ENCODE measurements at places on chromosomes 5 and 9.

- no peak for DNase-seq
Observed at GRCh38 chr9:114851306-114851705, 45.5 kb upstream of the TNFSF15 start.

GRCh38 chr9:112174965-112175795 is at the start of gene SUSD1:
Gene SUSD1 (minus strand): TSS chr9:112175297. CDS start chr9:112175235, 62 bp downstream.
- peak; percentile 49 for DNase-seq

GRCh38 chr9:21901546-21901945 is 92.6 kb downstream of the CDKN2A start:
- DNase-seq = no peak

- DNase-seq = peak; percentile 33
Observed at GRCh38 chr5:153831973-153832372, 206.7 kb downstream of the FAM114A2 start.

Measured in KBM-7 (cell line).